ENCODE measurements at places on chromosomes 16 and 17.

- no peak for DNase-seq
Observed at GRCh38 chr17:5773816-5774360, 189.6 kb upstream of the NLRP1 start.

GRCh38 chr17:58755269-58755576 is 431 bp upstream of the PPM1E start:
- DNase-seq, result no peak

- DNase-seq, result no peak
Observed at GRCh38 chr16:78413651-78414050, 314.2 kb downstream of the WWOX start.

DNA sequence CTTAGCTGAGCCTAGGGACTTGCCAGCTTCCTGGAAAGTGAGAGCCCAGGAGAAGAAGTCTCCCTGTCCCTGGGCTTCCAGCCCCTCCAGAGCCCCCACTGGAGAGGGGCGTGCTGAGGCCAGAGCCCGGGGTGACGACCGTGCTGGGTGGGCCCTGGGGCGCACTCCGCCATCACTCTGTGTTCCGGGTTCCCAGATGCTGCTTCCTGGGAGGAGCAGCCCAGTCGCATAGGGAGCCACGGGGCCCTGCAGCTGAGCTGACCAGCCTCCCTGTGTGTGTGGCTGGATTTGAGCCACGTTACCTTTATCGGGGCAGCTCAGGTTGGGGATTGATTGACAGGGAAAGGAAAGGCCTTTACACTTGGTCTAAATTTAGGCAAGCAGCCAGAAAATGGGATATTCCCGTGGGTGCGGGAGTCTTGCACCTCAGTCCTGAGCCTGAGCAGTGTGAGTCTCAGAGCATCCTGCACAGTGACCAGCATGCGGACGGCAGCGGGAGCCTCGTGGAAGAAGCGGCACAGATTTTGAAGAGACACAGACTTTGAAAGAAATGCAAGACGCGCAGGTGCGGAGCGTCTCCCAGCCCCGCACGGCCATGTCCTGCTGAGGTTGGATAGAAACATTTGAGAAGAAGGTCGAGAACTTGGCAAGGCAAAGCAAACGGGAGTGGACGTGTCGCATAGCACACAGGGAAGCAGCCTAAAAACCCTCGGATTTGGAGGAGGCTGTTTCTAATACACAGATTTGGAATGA is 51.3 kb upstream of the ZNF750 start:
- DNase-seq, result no peak

- no peak for DNase-seq
Observed at GRCh38 chr17:80861418-80861815, 130.2 kb upstream of the CHMP6 start.

- DNase-seq, result no peak
Observed at GRCh38 chr17:50613007-50613992, 21.4 kb upstream of the ABCC3 start.

DNA sequence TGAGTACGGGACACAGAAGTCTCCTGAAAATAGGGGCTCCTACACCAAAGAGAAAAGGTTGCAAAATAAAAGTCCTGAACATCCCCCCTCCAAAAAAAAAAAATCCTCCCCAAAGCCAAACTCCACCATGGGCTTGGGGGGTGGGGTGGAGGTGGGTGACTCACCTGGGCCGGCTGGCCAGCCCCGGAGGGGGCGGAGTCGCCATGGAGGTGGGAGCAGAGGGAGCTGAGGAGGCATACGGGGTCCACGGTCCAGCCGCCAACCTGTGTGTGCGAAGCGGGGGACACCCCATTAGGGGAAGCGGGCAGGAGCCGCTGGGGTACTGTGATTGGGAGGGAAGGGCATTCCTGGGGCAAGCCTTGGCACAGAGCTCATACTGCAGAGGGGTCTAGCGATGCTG is 31.0 kb downstream of the SRCIN1 start:
- no peak for DNase-seq

DNA sequence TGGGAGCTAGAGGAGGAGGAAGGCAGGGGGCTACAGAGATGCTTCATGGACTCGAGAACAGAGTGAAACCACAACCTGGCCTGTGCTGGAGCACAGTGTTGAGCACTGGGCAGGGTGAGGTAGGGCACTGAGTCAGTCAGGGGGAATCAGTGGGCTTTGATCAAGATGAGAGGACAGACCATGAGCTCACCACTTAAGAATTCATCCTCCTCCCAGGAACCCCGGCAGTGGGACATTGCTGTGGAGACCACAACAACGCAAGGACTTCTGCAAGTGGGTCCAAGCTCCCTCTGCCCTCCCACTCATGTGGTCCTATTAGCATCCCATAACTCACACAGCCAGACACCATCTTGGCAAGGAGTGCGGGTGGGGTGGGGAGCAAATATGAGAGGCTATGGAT is 1.7 kb upstream of the CES5A start:
- DNase-seq, result no peak

GRCh38 chr16:86059253-86060171 is 160.6 kb downstream of the IRF8 start:
- no peak for DNase-seq

DNA sequence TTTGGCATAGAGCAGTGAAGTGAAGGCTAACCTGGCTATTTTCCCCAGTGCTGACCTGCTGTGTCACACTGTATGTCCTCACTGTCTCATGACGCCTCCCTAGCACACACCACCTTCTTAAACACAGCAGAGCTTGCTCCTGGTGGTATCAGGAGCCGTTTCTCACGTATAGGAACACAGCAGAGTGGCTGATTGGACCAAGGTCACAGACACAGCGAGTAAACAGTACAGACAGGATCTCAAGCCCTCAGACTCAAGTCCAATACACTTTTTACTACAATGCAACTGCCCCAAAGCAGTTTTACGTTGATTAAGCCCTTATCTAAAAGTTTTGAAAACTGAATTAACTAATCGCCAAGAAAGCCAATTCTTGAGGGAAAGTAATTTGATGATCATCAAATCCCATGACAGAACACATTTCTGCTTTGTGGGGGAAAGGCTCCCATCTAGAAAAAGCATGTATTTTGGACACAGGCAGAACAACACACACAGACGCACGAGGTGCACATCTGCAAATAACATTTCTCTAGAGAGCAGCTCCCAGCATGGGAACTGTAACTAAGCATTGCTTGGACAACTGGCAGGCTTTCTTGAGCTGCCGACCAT is 15.2 kb downstream of the ARHGAP17 start:
- no peak for DNase-seq

DNA sequence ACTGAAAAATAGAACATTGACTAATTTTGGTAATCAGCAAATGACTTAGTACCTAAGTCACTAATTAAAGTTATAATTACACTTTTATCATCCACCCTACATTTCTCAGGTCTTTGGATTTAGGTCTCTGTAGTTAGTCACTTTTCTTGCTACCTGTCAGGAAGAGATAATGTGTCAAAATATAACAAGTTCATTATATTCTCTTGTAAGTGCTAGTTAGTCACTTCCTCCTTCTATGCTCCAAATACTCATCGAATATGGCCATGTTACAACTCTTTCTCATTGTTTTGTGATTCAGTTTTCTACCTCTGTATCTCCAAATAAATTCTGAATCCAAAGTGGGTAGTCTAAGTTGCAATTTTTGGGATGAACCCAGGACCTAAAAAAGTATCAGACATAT is 163.5 kb upstream of the KIF2B start:
- DNase-seq, result no peak

- no peak for DNase-seq
Observed at GRCh38 chr16:81296631-81297030, 18.1 kb upstream of the GAN start.

DNA sequence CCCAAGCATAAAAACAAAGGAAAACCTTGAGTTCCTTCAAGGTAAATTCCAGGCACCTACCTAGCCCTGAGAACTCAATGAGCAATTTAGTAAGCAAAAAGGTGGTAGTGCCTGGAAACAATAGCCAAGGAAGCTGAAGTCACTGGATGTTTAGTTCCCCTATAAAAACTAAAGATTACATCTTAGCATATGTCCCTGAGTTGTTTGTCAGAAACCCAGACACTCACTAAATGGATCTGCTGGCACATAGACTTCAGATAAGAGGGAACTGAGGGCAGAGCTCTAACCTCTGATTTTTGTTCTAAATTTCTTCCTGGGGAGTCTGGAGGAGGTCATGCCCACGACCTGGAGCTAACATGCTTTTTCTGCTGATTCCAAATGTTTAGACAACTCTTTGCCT is 532.8 kb upstream of the SALL1 start:
- no peak for DNase-seq

GRCh38 chr17:38674014-38674748 is 576 bp downstream of the EPOP start:
- no peak for DNase-seq

GRCh38 chr17:74631468-74632450 is 8.2 kb upstream of the CD300E start:
- no peak for DNase-seq

DNA sequence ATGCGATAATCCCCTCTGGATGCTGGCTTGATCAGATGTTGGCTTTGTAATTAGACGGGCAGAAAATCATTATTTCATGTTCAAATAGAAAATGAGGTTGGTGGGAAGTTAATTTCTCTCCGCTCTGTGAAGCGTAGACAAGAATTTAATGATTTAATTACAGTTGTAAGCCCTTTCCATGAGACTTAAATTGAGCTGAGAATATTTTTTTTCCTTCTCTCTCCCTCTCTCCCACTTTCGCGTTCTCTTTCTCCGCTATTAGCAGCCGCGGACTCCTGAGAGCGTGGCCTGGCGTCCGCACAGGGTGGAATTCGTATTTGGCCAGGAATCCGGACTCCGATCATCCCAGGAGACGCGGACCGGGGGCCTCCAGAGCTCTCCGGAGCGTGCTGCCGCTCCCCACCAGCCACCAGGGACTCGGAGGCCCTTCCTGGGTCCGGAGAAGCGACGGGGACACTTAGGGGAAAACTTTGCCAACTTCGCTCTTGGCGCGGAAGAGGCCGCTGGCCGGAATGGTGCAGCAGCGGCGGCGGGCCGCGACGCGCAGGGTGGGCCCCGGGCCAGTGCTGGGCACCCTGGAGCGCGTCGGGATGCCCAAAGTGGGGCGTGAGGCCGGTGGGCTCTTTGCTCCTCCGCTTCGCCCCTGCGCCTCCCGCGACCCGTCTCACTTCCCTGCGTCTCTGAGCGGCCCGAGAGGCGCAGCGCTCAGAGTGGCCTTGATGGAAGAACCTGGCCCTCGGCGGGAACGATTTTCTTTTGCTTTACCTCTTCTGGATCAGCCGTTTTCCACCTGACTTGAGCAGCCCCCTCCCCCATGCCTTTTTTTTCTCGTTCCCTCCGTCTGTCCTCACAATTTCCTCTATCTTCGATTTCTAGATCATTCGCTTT is 3.6 kb upstream of the IRX3 start:
- no peak for DNase-seq

- no peak for DNase-seq
Observed at GRCh38 chr16:4443271-4443670, 17.6 kb downstream of the DNAJA3 start.

DNA sequence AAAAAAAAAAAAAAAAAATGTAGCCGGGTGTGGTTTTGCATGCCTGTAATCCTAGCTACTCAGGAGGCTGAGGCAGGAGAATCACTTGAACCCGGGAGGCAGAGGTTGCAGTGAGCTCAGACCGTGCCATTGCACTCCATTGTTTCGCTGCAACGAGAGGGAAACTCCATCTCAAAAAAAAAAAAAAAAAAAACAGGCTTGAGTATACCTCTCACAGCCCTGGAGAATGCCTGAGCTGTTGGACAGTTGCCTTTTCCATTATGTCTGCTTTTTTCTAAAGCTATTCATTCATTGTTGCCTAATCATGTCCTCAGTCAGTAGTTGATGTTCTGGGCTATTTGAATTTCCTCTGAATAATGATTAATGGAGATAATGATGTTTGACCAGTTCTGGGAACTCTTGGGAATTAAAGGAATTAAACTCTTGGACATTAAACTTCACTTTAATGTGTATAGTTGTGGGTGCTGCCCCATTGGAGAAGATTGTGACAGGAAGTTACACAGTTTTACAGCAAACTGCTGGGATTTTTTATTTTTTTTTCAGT is 11.8 kb downstream of the HMOX2 start:
- no peak for DNase-seq

DNA sequence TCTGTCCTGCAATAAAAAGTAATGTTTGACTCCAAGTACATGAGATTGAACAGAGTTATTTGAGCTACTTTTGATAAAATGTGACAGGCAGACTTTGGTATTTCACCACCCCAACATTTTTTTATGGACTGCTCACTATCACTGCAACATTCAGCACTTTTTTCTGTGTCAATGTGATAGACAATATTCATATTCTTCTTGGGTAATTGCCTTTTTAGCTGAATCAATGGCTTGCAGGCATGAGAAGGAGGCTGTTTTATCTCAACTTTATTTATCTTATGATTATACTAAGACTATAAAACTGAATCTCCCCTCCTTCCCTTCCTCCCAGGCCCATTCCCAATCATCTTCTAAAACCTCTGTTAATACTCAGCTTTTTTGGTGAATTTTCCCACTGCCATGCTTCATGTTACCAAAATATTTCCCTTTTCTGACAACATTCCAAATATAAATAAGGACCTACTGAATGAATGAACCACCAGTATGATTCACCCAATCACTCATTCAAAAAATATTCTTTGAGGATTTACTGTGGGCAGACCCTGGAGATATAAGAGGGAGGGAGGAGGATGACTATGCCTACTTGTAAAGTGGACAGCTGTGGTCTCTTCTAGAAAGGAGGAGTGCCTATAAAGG is 67.6 kb downstream of the CDH13 start:
- DNase-seq, result no peak

DNA sequence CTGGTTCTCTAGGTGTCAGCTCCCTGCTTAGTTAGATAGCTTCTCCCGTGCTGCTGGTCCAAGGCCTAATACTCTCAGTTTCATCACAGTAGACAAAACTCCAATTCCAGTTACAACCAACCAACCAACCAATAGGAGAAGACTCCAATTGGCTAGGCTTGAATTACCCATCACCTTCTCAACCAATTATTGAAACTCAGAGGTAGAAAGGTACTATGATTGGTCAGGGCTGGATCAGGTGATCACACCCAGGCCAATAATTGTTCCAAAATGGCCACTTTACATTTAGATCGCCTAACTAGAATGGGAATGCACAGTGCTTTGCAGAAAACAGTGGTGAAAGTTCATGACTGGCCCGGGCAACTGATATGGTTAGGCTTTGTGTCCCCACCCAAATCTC is 49.5 kb upstream of the CRHR1 start:
- DNase-seq, result no peak

DNA sequence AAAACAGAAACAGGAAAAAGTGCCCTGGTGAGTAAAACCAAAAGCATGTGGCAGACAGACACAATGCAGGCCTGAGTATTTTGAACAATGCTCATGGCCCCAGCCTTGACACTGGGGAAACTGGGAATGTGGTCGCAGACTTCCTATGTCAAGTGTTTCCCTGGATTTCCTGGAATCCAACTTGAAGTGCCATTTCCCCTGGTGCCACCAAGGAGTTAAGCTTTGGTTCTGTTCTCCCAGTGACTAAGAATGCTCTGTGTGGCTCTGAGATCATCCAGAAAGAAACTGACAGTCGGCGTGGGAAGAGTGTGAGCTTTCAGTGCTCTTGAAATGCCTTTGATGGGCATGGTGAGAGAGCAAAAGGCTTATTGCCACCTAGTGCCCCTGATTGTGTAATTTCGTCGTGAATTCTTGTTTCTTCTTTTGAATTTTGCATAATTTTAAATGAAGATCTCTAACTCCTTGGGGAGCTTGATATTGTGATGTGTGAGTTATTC is 96.0 kb downstream of the YPEL2 start:
- DNase-seq, result peak; percentile 9
